Activated T-cell treated with anti-CD3 and anti-CD28 coated beads for 1 hour (primary cell): ENCODE measurements at places on chromosomes 5 and 9.

GRCh38 chr5:99453196-99453595 is 524.4 kb upstream of the CHD1 start:
- DNase-seq, result no peak

GRCh38 chr5:159415301-159415937 is 85.1 kb upstream of the IL12B start:
- DNase-seq, result no peak

GRCh38 chr5:75460942-75461610 is 50.4 kb downstream of the CERT1 start:
- DNase-seq, result no peak

- DNase-seq, result no peak
Measured at GRCh38 chr5:132417010-132417439, 47.5 kb downstream of the SLC22A5 start.

DNA sequence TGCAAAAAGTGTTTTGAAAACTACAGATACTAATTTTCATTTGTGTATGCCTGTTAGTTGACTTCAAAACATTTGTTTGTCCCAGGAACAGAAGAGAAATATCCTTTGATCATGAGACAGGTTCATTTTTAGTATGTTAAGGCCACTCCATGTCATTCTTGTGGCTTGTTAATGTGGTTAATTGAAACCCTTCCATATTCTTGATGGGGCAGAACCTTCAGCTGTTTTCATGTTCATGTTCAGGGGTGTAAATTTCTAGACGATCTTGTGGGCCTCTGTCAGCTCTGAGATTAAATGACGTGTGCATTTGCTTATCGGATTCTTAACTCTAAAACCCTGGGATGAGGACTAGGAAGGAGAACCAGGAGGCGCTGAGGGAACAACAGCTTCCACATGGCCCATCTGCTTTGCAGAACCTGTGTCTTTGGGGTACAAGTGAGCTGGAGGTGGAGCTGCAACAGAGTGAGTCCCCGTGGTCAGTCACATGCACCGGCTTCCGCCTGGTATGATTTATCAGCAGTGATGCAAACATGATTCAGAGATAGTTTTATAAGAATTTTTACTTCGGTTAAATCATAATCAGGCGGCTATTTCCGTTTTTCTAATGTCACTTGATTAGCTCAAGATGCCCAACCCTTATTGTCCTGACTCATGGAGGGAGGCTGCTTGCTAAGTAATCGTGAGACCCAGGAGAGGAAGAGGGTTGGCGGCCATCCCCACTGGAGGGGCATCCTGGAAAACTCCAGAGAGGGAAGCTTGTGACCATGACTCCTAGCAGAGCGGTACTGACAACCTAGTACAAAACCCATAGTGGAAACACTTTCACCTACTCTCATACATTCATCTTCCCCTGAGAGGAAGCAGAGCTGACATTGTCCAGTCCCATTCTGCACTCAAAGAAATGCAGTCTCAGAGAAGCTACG is 138.4 kb downstream of the C9orf152 start:
- DNase-seq, result no peak
